Mesenteric fat pad (tissue), 1 donor: ENCODE measurements at places on chromosomes 3 and 15. TPM values are rescaled to one million over a fixed set of nuclear protein-coding genes. Genes with fewer than 3 reads are reported as not detected.
A peak's percentile ranks its signal among the peaks of the same experiment; 100 is the strongest.

Gene TTLL3
- 31.0 TPM for total RNA-seq

Gene GOLGA8M
- 5.8 TPM for total RNA-seq

Gene ZDHHC23
- 3.7 TPM for total RNA-seq

Gene RLBP1
- total RNA-seq, result not detected

Gene COLQ
- 0.74 TPM for total RNA-seq

Gene EFCAB12
- 1.1 TPM for total RNA-seq

Gene TICRR
- not detected for total RNA-seq

Gene ITPKA
- 0.16 TPM for total RNA-seq

Gene USP50
- 1.1 TPM for total RNA-seq

Gene CAND2
- total RNA-seq, result 1.7 TPM

- DNase-seq, result no peak
Measured at GRCh38 chr3:12588039-12589009, 31.4 kb downstream of the MKRN2 start.

DNA sequence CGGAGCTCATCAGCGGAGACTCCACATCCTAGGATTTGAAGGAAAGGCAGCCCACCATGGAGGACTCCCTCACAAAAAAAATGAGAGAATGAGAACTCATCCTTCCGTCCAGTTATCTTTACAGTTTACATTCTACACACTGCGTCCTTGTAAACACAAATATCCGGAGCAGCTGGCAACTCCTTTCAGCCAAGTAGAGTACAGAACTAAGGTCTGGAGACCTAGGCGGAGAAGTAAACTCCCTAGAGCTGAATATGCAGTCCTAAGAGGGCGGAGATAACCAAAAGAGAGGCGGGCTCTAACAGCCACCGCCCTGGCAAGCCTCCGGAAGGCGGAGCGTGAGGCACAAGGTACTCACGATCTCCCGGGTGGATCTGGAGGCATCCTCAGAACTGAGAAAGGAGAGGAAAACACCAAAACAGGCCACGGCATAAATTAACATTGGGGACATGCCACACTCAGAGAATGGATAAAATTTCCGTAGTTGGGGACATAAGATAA lies 924 bp upstream of the SIN3A start:
- peak; percentile 92 for DNase-seq

GRCh38 chr15:42140383-42141070 lies 15.9 kb downstream of the PLA2G4F start:
- peak; percentile 74 for DNase-seq

GRCh38 chr3:58349792-58350626 lies 17.3 kb downstream of the PXK start:
- DNase-seq, result no peak

DNA sequence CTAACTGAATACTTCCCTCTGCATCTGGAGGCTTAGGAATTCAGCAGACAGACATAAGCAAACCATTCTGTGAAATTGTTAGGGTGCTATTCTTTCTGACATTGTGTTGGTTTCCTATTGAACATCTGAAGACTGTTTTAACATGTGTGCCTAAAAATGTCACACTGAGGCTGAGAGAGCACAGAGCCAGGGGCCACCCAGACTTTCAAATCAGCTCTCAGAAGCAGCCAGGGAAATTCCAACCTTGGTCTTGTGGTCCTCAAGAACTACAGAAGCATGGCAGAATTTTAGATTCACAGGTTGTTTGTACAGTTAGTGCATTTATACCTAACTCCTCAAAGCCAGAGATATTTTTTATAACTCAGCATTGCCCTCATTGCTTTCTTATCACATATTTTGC lies 929.2 kb upstream of the CFAP20DC start:
- no peak for DNase-seq

GRCh38 chr15:43800286-43801141 lies at the start of gene HYPK:
Gene HYPK, plus strand, starts transcription at chr15:43800599. Its CDS starts 24 bp downstream, at chr15:43800623.
- peak; percentile 97 for DNase-seq

- DNase-seq, result no peak
Measured at GRCh38 chr3:177932750-177933660, 603.2 kb upstream of the KCNMB2 start.

DNA sequence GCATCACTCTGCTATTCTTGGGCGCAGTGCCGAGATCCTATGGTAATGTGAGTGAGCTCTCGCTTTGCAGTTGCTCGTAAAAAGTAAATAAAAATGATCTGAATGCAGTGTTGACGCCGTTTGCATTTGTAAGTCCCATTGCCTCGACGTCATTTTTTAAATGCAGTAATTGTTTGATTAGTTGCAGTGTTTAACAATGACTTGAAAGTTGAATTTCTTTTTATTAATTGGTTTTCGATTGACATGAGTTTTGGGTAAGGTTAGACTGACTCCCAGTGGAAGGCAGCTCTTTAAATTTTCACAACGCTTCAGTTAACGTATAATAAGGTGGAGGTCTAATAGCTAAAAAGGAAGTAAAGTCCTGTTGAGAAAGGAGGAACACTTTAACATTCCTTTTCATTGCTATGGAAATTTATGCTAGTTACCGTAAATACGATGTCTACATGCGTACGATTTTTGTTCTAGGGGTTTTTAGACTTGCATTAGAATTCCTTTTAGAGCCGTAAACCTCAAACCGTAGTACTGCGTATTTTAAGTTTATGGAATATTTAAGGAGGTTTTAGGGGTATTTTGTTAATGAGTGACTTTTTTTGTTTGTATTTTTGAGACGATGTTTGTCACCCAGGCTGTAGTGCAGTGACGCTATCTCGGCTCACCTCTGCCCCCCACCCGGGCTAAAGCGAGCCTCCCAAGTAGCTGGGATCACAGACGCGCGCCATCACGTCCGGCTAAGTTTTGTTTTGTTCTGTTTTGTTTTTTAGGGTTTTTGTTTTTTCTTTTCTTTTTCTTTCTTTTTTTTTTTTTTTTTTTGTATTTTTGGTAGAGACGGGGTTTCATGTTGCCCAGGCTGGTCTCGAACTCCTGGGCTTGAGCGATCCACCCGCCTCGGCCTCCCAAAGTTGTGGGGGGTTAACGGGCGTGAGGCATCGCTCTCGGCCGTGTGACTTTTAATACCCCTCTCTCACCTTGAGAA lies 1.4 kb downstream of the MORF4L1 start:
- no peak for DNase-seq

- no peak for DNase-seq
Measured at GRCh38 chr3:5330152-5330810, 142.8 kb downstream of the EDEM1 start.

GRCh38 chr15:79608066-79608864 lies 176.1 kb downstream of the MINAR1 start:
- DNase-seq, result no peak

DNA sequence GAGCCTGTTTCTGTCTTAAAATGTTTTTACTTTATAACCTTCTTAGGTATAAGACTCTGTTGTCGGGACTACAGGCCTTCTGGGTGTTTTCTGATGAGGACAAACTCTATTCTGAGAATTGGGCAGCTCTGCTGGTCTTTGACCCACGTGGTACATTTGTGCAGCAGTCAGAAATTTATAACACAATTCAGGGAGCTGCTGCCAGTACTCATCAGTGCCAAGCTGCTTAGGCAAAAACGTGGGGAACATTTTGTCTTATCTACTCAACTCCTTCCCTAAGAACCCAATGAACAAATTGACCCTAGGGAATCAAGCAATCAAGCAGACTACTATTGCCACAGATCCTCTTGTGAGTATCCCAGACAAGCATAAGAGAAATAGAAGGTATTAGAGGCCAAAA lies 180.7 kb upstream of the PDZRN3 start:
- DNase-seq, result no peak

DNA sequence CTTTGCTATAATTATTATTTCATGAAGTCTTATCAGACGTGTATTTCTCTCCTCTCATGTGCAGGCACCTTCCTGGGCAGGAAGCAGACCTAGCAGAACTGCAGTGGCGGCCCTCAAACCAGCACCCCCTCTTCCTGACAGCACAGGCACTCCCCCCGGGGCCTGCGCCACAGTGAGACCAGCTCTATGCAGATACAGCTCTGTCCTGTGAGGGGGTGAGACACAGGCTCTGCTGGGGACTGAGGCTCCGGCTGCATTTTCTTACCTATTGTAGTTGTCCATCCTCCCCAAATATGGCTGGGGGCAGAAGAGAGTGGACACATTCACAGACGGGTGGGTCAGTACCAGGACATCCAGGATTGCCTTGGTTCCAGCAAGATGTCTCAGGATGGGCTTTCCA lies 5.0 kb downstream of the CISH start:
- DNase-seq, result no peak

- no peak for DNase-seq
Measured at GRCh38 chr3:58706395-58707167, 40.0 kb upstream of the FAM3D start.

DNA sequence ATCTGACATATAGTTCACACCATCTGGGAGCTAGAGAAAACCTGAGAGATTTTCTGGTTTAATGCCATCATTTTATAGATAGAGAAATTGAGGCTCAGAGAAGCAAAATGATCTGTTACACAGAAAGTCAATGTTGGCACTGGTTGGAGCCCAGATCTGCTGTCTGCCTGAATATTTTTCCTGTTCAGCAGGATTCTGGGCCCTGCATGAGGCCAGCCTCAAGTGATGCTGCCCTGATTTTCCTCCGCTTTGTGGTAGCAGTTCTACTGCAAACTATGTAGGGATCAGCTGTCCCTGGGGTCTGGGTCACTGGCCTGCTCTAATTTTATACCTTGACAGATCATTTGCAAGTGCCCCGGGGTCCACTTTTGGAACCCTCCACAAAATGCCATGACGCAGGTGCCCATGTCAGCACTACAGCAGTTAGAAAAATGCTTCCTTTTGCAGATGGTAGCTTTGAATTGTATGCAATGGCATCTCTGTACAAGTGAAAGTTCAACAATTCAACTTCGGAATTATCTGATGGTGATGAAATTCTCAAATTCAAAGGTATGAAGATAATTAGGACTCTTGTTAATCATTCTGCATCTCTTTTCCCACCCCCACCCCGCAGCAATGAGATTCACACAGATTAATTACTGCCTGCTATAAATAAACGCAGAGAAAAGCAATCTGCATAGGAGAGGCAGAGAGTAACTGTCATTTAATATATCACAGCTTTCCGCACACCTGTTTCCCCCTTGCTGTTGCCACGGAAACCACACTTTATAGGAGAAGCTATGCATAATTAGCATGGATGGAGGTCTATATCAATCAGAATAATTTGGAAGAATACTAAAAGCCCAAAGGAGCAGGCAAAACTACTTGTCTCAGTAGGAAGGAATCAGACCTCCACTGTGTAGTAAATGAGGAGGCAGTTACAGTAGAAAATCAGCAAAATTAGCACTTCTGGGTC lies 222.6 kb downstream of the PDCD6IP start:
- no peak for DNase-seq

GRCh38 chr3:100972867-100973266 lies 20.4 kb downstream of the ABI3BP start:
- no peak for DNase-seq

DNA sequence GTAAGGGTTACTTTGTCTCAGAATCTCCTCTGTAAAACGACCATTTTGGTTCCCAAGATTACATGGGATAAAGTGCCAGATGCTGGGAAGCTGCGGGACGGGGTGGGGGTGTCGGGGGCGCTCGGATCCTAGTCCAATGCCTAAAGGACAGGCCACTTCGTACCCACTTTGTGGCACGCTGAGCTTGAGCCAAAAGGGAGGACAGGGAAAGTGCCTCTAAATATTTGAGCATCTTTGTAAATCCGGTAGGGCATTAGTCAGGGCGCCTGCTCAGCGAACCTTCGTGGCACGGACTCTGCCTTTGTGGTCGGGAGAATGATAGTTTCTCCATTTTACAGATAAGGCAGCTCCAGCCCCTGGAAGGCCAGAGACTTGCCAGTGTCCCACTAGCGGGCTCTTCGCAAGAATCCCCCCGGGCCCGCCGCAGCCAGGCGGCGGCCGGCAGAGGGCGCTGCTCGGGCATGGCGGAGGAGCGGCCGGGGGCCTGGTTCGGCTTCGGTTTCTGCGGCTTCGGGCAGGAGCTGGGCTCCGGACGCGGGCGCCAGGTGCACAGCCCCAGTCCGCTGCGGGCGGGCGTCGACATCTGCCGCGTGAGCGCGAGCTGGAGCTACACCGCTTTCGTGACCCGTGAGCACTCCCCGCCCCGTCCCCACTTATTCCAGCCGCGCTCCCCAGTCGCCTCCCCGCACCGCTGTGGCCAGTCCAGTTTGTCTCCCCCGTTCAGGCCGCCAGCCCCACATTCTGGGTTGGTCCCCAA lies 1.8 kb downstream of the RCCD1 start:
- no peak for DNase-seq

- no peak for DNase-seq
Measured at GRCh38 chr3:117161816-117162215, 452.2 kb downstream of the TUSC7 start.

- DNase-seq, result no peak
Measured at GRCh38 chr3:38460377-38461270, 6.9 kb downstream of the ACVR2B start.

DNA sequence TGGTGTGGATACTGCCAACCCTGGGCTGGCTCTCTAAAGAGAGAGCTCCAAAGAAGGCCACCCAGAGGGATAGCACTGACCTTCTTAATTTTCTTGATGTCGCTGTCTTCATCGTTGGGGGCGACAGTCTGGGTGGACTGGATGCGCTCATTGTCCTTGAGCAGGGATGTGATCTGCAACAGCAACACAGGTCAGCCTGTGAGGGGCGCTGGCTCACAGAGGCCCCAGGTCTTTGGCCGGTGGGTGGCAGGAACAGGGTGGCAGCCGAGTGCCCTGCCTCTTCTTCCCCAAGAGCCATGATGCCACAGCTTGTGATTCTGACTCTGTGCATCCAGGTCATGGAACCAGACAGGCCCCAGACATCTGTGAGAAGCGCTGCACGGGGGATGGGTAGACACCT lies 41.2 kb downstream of the RASGRF1 start:
- no peak for DNase-seq

DNA sequence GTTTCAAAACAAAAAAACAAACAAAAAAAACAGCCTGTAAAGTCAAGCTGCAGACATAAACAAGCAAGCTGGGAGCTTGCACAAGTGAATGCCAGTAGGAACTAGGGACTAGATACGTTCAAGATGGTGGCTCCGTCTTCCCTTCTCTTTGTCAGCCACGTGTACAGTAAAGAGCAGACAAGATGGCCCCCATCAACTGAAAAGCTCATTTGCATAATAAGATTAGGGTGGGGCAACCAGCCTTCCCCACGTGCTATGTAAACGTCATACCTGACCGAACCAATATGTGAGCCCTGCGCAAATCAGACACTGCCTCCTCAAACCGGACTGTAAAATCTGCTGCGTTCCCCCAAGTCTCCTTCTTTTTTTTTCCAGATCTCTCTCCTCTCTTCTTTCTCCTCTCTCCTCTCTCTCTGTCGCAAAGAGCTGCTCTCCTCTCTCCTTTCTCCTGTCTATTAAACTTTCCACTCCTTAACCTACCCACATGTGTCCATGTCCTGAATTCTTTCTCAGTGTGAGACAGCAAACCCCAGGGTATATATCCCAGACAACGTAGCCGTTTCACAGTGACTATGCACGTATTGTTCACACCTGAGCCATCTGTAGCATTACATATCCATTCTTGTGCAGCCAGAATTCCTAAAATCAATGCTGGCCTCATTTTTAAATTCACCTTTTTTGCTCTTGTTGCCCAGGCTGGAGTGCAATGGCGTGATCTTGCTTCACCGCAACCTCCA lies 31.2 kb upstream of the FXR1 start:
- no peak for DNase-seq

- DNase-seq, result no peak
Measured at GRCh38 chr3:57942872-57943283, 65.3 kb upstream of the FLNB start.
